ENCODE measurements at places on chromosomes 5 and 9.

DNA sequence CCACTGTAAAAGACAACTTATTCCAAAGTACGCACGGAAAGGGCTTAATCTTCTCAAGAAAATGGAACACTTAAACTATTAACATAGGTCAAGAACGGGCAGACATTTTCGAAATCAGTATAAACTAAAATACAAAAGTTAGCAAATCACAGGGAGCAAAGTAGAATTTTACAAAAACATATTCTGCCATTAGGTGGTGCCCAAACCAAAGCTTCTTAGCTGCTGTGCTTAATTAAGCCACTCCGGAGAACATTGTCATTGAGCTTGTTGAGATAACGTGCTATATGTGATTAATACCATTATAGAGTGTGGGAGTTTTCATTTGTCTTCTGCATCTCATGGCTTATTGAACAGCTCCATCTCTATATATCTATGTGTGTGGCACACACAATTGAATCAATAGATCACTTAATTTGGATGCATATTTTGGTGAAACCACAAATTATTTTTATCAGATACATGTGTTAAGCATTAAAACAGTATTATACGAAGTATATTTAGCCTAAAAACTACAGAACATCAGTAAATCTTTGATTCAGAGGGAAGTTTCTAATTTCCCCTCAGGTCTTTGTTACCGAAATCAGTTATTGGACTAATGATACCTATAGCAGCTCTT lies 23.4 kb downstream of the UBLCP1 start:
- no peak for DNase-seq

GRCh38 chr9:81141961-81142360 lies 547.4 kb downstream of the TLE1 start:
- no peak for DNase-seq

DNA sequence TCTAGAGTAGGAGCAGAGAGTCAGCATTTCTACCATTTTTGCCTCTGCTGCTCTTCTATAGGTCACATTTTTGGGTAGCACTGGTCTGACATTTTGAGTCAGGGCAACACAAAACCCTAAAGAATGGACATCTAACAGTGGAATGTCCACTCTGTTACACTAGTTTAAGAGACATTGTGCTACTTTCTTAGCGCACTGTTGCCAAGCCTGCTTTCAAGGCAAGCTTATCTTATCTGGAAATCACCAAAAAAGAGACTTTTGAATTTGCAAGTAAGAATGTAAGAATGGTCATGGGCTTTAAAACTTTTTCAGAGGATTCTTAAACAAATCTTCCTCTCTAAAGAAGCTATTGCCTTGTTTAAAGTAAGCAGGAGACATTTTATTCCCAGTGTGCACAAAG lies 73.0 kb upstream of the STARD4 start:
- no peak for DNase-seq

DNA sequence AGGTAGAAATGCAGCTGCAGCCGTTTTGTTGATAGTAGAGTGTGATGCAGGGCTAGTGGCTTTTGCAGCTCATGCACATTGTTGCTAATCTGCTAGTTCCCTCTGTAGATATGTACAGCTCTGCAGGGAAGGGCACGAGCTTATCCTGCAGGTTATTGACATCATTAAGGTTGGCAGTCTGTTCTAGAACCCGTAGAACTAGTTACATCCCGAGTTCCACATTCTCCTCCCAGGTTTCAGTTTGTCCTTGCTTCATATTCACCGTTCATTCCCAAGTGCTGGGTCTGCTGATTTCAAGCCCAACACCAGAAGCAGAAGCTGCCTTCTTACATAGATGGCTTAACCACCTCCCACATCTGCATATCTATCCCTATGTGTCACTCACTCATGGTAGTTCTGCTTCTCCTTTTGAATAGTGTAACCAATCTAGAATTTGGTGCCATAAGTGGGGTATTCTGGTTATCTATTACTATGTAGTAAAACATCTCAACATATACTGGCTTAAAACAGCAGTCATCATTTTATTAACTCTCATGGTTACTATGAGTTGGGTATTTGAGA lies 38.1 kb downstream of the CRHBP start:
- DNase-seq: no peak

GRCh38 chr5:109307456-109307855 lies 102.3 kb downstream of the PJA2 start:
- no peak for DNase-seq

GRCh38 chr5:171275841-171276544 lies 33.1 kb upstream of the TLX3 start:
- no peak for DNase-seq

DNA sequence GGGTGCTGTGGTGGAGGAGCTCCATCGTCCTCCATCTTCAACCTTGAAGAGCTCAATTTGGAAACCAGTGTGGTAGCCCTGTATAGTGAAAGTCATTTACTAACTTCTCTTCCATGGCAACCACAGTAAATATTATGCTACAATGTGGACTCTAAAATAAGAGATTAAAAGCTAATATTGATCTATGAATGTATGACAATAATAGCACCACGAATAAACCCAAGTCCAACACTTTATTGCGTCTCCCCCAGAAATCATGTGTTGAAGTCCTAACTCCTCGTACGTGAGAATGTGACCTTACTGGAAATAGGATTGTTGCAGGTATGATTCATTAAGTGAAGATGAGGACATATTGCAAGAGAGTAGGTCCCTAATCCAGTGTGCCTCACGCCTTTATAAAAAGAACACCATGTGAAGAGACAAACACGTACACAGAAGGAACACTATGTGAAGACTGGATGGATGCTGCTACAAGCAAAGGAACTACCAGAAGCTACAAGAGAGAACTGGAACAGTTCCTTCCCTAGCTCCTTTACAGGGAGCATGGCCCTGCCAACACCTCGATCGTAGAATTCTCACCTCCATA lies 276.2 kb downstream of the PDE4D start:
- no peak for DNase-seq

DNA sequence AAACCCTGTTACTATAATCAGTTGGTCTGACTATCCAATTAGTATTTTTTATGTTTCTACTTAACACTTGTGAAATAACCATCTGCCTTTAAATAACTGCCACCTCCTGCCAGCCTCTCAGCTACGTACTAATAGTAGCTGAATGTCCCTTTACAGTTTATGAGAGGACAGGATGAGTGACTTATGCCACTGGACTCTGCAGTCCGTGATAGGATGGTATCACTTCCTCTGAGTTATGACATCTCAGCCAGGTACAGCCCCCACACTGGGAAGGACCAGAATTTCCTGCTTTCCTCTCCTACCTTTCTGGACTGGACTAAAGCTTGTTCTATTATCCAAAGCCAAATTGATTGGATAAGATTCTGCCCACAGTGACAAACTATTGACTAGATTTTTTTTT lies 102.9 kb downstream of the ZFAND5 start:
- DNase-seq: no peak

DNA sequence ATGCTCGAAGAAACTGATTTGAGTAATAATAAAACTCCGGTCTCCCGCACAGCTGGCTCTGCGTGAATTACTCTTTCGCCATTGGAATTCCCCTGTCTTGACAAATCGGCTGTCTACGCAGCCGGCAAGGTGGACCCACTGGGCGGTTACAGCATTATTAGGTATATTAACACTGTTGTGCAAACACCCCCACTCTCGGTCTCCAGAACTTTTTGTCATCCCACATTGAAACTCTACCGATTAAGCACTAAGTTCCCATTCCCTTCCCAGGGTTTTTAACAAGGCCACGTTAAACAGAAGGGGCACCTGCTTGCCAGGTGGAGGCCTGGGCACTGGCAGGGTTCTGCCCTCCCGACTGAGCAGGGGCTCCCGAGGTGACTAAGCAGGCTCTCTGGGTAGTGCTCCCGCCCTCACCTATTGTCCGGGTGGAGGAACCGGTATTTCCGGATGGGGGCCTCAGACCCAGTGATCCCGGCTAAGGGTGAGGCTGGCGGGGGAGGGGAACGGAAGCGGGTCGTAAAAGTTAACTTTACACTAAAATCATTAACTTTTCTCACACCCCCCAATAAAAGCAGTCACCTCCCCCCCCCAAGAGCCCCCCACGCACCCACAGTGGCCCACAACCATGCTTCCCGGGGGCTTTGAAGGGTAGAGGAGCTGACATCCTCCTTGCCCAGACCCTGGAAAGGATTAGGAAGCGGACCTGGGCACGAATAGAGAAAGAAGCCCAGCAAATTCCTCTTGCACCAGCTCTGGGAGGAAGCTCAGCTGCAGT lies 53.5 kb upstream of the TJP2 start:
- no peak for DNase-seq

GRCh38 chr5:14501353-14502293 lies 80.0 kb upstream of the OTULINL start:
- DNase-seq: peak; percentile 30

Measured in right forelimb (tissue), 1 donor.